T-helper 2 cell (primary cell): ENCODE measurements at places on chromosomes 1 and 21.

DNA sequence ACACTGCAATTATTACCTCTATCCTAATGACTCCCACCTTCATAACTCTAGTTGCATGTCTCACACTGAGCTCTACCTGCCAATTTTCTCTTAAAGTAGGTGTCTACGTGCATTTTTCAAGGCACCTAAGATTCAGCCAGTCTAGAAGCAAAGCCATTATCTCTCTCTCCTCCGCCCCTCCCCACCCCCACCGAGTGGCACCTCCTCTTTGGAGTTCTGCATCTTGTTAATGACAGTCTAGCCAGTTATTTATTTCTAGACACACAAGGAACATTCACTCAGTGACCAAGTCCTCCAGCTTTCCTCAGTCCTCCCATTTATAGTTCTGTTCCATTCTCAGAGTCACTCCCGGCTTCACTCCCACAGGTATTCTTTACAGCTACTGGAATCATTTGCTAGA is 47.6 kb downstream of the ASTN1 start:
- DNase-seq, result no peak

GRCh38 chr1:235366286-235366685 is 941 bp upstream of the TBCE start:
- no peak for DNase-seq

DNA sequence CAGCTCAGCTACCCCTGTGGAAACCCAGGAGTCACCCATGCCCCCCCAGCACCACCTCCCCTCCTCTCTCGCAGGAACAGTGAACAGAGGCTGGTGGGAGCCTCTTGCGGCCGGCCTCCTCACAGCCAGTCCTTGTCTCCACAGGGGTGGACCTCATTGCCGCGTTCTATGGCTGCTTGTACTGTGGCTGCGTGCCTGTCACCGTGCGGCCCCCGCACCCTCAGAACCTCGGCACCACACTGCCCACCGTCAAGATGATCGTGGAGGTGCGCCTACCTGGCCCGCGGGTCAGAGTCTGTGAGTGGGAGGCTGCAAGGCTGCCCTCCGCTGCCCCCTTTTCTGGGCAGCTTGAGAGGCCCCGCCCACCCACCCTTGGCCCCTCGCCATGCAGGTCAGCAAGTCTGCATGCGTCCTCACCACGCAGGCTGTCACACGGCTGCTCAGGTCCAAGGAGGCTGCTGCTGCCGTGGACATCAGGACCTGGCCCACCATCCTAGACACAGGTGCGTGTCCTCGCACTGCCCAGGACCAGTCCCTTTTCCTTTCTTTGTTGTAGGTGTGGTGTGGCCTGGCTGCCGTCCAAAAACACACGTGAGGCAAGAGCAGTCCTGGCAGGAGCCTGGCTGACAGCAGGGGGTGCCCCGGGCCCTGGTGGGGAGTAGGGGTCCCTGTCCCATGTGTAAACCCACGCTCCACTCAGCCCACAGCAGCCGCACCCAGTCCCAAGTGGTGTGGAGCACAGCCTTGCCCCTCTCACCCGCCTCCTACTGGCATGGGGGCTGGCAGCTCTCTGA is 50.3 kb downstream of the S100B start:
- DNase-seq, result no peak

DNA sequence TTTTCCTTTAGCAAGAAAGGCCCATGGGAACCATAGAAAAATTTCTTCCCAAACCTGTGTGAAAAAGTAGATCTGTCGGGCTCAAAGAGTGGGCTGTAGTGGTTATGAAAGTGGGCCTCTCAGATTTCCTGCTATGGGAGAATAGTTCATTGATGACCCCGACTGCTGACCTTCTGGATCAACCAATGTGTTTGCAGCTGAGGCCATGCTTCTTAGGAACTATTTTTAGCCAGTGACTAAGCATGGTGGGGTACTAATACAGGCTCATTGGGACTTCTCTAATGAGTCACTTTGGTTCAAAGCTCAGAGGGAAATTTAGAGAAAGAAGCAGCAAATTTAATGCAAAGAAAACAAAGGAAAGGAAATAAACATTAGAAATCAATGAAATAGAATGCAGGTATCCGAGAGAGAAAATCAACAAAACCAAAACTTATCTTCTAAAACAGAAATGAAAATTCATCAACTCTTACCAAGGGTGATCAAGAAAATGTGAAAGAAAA is 12.6 kb upstream of the PSMA5 start:
- DNase-seq, result no peak

DNA sequence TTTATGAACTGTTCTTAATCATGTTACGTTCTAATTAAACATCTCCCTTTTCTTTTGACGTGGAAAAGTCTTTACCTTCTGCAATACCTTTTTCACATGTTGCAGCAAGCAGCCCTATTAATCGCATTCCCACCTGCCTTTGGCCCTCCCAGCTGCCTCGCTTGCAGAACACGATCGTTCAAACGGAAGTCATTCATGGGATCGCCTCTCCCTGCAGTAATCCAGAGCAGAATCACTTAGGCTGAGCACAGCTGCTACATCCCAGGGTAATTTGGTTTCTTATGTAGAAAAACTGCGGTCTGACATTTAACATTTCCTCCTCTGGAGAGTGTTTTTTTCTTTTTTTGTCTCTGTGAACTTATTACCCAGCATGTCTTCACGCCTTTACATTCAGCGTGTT is 206.3 kb downstream of the KIF26B start:
- DNase-seq, result no peak
